LoVo (cell line): ENCODE measurements at places on chromosomes 5 and 9.

DNA sequence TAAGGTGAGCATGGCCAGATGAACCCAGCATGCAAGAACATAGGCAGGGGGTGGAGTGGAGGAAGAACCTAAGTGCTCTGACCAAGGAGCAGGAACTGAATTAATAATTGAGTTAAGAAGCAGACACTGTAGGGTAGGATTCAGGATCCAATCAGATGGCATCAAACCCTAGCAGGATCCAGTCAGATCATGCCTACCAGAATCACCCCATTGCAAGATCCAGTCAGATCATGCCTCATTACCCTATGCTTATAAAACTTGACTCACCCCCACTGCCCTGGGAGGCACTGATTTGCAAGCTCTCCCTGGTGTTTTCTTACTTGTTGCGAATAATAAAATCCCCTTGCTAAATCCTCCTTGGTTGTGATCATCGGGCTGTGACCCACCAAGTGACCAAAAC, 19.7 kb downstream of the TUSC1 start:
- DNase-seq = no peak

GRCh38 chr5:158162026-158162425, 303.1 kb upstream of the CLINT1 start:
- no peak for DNase-seq

- DNase-seq = no peak
Observed at GRCh38 chr5:72817671-72818266, 1.3 kb downstream of the TNPO1 start.

- no peak for DNase-seq
Observed at GRCh38 chr9:134853893-134854292, 26.7 kb upstream of the FCN2 start.

GRCh38 chr9:92328225-92328624, 2.5 kb downstream of the CENPP start:
- DNase-seq = no peak

- no peak for DNase-seq
Observed at GRCh38 chr5:98742396-98743073, 30.9 kb upstream of the RGMB start.

DNA sequence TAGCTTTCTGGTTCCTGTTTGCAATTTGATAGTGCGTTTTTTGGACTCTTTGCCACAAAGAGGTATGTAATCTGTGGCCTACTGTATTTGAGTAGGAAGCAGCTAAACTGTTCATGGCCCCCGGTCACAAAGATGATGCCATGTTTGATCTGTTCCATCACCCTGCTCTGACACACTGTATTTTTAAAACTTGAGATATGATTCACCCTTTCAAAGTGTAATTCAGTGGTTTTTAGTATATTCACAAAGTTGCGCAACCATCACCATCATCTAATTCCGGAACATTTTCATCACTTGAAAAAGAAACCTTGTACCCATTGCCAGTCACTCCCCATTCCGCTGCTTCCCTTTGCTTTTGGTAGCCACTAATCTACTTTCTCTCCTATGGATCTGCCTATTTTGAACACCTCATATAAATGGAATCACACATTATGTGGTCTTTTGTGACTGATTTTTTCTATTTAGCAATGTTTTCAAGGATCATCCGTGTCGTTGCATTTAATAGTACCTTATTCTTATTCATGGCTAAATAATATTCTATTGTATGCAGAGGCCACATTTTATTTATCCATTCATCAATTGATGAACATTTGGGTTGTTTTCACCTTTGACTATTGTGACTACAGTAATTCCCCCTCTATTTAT, 141.6 kb downstream of the NR3C1 start:
- no peak for DNase-seq

DNA sequence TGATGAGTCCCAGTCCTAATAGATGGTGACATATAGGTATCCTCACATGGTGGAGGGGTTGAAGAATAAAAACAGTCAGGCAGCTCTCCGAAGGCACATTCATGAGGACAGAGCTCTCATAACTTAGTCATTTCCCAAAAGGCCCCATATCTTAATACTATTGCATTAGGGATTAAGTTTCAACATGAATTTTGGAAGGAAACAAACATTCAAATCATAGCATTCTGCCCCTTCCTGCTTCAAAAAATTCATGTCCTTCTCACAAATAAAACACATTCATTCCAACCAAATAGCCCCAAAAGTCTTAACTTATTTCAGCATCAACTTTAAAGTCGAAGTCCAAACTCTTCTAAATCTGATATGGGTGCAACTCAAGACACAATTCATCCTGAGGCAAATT, 277.2 kb upstream of the NR4A3 start:
- no peak for DNase-seq

DNA sequence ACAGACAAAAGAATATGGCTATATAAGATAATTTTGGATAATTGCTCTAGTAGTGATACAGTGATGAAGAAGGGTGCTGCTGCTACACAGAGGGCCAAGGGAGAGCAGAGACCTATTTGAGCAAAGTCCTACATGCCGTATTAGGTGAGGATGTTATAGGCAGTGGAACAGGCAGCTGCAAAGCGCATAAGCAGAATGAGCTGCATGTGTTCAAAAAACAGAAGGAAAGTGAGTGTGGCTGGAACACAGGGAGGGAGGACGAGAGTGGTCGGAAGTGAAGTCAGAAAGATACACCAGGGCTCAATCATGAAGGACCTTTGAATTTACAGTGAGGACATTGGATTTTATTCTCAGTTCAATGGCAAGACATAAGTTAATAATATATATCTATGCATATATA, 35.4 kb downstream of the ITGA2 start:
- no peak for DNase-seq
